ENCODE measurements at places on chromosomes 16 and 17. TPM values are rescaled to one million over a fixed set of nuclear protein-coding genes. Genes with fewer than 3 reads are reported as not detected.

- DNase-seq, result no peak
Observed at GRCh38 chr17:82234211-82235055, 5.6 kb downstream of the SLC16A3 start.

- DNase-seq, result no peak
Observed at GRCh38 chr17:57605675-57606105, 139.4 kb downstream of the CCDC182 start.

GRCh38 chr16:77556201-77556873 lies 121.5 kb upstream of the ADAMTS18 start:
- no peak for DNase-seq

DNA sequence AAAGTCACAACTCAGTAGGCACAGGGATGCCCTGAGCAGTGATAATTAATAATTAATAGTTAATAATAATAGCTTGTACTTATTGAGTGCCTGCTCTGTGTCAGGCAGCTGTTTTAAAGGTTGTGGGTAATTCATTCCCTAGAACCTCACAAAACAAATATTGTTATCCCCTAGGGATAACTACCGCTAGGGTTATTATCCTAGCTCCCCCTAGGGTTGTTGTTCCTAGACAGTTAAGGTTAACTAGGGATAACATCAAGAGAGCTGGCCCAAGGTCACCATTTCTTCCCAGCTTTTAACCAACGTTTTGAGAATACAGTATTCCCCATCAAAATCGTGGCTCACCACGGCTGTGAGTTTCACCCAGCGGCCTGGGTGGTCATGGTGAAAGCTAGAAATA lies 180.1 kb downstream of the PRKCB start:
- DNase-seq, result no peak

GRCh38 chr17:4554441-4554996 lies 665 bp downstream of the MYBBP1A start:
- no peak for DNase-seq

DNA sequence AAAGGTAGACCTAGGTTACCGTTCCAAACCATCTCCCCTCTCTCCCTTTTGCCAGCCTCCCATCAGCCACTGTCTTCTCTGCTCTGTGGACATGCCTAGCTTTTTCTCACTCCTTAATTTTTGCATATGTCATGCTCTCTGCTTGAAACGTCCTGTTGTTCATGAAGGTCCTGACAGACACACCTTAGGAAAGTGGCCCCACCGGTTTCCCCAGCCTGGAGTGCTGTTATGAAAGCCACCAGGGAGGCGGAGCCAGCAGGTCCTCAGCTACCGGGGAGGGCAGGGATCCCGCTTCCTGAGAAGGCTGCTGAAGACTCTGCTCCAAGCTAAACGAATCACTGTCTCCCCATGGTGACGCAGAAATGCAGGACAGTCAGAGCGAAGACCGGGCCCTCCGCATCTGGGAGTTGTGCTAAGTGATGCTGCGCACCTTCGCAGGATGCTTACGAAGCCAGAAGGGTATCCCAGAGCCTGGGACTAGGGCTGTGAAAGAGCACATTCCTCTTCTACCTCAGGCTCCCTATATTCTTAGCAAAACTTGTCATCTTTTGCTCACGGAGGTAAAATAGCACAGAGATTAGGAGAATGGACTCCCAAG lies 2.3 kb upstream of the SLC16A11 start:
- DNase-seq, result no peak

- no peak for DNase-seq
Observed at GRCh38 chr17:2855063-2855600, 58.9 kb downstream of the RAP1GAP2 start.

DNA sequence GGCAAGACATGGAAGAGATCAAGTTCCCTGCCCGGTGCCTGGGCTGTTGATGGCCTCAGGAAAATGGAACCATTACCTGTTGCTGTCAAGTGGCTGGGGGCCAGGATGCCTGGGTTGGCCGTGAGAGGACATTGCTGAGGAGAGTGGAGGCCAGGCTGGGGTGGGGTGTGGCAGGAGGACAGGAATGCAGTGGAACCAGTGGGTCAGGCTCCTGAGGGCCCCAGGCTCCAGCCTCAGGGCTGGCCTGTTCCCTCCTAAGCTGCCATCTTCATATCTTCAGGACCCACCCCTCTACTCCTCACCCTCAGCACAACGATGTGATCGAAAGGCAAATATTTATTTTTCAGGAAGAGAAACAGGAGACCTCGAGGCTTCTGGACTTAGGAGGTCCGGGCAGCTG lies 8.5 kb upstream of the YPEL3 start:
- DNase-seq, result no peak

GRCh38 chr16:50263940-50264929 lies 2.1 kb upstream of the ADCY7 start:
- DNase-seq, result no peak

The MYCBPAP gene
- polyA plus RNA-seq, result 3.0 TPM

The C16orf74 gene
- 1.9 TPM for polyA plus RNA-seq

The KRTAP9-1 gene
- polyA plus RNA-seq, result not detected

The NLK gene
- 55.4 TPM for polyA plus RNA-seq

The RHBDF1 gene
- 26.3 TPM for polyA plus RNA-seq

The IGF2BP1 gene
- 32.9 TPM for polyA plus RNA-seq

The UNC45B gene
- 0.08 TPM for polyA plus RNA-seq

The TLCD3B gene
- polyA plus RNA-seq, result 1.2 TPM

The KRT33A gene
- polyA plus RNA-seq, result not detected

The HCRT gene
- polyA plus RNA-seq, result not detected

The KSR1 gene
- polyA plus RNA-seq, result 73.5 TPM
